ENCODE measurements at places on chromosomes 6 and 20.
A peak's percentile ranks its signal among the peaks of the same experiment; 100 is the strongest.

- no peak for DNase-seq
Measured at GRCh38 chr6:34491091-34491430, 25.2 kb downstream of the PACSIN1 start.

GRCh38 chr6:167705211-167705750, 121.4 kb upstream of the AFDN start:
- no peak for DNase-seq

DNA sequence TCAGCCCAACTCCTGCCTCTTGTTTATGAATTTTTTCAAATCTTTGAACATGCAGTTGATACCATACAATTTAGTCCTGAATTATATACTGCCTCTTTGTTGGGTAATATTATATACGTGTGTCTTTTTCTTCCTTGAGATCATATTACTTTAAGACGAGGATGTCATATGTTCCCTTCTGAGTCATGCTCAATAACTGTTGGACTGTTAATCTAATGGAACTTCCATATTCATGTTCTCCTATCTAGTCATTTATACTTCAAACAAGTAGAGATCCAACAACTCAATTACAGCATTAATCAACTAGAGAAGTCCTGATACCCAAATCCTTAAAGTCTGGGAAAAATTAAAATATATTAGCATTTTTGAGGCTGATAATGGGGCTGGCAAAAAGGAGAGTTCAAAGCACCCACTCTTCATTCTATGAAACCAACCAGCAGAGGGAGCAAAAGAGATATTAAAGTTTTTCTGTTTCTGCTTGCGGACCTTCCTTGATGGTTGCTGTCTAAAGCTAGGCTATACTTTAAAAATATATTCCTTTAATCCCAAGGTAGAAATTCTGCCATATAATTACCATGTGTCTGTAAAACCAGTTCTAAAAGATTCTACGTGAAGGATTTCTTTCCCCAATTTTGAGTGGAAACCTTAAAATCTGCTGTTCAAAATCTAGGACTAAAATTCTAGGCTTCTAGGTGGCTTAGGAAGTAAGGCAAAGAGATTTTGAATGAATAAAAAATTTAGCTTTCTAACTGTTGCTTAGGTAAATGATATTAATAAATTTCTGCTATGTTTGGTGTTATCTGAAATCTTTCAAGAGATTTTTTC, 498.9 kb downstream of the BCKDHB start:
- peak; percentile 64 for DNase-seq

GRCh38 chr6:95693108-95693507, 115.8 kb downstream of the MANEA start:
- DNase-seq = no peak

DNA sequence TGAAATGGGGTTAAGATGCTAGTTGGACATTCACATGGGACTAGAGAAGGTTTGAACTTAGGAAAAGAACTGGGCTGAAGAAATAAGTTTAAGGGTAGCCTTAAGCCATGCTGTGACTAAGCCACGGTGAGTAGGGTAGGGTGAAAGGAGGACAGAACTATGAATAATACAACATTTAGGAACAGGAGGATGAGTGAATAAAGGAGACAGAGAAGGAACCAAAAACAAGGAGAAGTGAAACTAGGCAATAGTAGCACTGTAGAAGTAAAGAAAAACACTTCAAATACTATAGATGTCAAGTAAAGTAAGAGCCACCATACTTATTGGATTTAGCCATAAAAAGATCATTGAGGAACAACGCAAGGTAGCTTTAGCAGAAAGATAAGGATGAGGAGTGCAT, 111.2 kb downstream of the KCNQ5 start:
- no peak for DNase-seq

GRCh38 chr20:44018942-44019637, 104.4 kb downstream of the TOX2 start:
- no peak for DNase-seq

- no peak for DNase-seq
Measured at GRCh38 chr6:7378740-7379139, 10.8 kb downstream of the CAGE1 start.

DNA sequence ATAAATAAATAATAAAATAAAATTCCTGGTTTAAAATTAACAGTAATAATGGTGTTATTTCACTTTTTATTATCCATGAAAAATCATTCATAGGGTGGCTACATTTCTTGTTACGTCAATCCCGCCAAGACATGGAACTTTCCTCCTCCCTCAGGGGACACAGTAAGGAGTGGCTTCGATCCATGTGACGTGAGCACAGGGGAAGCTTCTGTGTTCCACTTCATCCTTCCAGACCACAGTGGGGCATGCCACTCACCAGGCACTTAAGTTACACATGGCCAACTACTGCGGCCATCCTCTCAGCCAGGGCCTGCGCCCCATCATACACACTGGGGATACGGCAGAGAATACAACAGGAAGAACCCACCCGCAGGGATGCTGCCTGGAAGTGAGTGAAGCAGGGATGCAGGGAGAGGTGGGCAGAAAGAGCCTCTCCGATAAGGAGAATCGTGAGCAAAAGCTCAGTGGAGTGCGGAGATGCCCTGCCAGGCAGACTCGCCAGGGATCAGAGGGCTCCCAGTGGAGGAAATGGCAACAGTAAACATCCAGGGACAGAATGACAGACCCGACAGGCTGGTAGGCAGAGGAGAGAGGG, 75.3 kb downstream of the ATP9A start:
- no peak for DNase-seq

DNA sequence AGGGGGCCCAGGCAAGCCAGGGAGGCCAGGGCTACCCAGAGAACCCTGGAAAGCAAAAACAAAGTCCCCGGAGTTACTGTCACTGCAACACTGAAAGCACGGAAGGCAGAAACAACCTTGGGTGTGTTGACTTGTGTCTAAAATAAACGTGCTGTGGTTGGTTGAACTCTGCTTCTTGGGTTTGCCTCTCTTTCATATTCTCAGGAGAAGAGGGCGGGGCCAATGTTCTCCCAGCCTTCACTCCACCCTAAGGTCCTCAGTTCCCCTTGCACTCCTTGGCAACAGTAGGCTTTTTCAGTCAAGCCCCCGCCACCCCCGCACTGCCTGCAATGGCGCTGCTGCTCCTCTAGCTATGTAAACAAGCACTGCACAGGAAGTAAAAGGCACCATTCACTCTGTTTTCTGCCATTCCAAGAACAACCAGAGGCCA, 60.9 kb downstream of the COL9A1 start:
- no peak for DNase-seq
